ENCODE measurements at places on chromosomes 1 and 21.

DNA sequence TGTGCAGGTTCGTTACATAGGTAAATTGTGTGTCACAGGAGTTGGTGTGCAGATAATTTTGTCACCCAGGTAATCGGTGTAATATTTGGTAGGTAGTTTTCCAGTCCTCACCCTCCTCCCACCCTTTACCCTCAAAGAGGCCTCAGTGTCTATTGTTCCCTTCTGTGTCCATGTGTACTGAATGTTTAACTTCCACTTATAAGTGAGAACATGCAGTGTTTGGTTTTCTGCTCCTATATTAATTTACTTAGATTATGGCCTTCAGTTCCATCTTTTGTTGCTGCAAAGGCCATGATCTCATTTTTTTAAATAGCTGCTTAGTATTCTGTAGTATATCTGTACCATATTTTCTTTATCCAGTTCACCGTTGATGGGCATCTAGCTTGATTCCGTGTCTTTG, 87.3 kb downstream of the RPS6KC1 start:
- no peak for DNase-seq

GRCh38 chr1:25039229-25039628, 109.2 kb upstream of the RUNX3 start:
- no peak for DNase-seq

DNA sequence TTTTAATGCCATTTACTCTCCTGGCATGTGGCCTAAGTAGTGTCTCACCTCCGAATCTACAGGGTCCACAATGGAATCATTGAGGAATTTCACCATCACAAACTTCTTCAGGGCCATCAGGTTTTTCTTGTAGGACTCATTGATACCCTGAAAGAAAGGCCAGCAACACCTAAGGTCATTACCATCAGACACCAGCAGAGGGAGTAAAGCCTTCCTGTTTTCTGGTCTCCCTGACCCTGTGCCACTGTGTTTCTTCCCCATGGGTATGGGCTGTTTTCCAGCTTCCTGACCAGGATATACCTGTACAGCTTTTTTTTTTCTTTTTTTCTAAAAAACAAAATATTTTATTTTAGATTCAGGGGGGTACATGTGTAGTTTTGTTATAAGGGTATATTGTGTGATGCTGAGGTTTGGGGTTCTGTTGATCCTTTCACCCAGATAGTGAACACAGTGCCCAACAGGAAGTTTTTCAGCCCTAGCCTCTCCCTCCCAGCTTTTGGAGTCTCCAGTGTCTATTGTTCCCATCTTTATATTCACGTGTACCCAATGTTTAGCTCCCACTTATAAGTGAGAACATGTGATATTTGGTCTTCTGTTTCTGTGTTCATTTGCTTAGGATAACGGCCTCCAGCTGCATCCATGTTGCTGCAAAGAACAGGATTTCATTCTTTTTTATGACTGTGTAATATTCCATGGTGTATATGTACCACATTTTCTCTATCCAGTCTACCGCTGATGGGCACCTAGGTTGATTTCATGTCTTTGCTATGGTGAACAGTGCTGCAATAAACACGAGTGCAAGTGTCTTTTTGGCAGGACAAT, 18.3 kb downstream of the PPT1 start:
- no peak for DNase-seq

DNA sequence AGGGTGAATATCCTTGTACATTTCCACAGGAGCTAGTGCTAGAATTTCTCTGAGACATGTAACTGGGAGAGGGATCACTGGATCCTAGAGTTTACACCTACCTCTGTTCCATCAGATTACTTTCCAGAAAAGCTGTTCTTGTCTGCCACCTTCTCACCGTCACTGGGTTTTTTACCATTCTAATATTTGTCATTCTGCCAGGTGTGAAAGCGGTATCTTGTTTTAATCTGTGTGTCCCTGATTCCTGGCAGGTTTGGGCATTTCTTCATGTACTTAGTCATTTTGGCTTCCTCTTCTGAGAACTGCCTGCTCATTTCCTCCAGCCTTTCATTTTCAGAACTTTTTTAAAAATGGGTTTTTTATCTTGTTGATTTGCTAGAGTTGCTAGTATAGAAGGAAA, 5.1 kb downstream of the PMF1 start:
- no peak for DNase-seq

DNA sequence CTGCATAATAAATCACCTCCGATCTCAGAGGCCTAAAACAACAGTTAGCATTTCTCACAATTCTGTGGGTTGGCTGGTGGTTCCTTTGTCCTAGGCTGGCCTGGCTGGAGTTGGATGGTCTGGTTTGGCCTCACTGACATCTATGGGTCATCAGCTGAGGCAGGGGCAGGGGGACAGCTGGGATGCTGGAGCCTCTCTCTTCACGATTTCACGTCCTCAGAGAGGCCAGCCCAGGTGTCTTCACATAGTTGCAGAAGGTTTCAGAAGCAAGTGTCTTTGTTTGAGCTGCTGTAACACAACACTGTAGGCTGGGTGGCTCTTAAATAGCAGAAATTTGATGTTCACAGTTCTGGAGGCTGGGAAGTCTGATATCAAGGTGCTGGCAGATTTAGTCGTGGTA, 155.5 kb upstream of the CACNA1E start:
- no peak for DNase-seq

DNA sequence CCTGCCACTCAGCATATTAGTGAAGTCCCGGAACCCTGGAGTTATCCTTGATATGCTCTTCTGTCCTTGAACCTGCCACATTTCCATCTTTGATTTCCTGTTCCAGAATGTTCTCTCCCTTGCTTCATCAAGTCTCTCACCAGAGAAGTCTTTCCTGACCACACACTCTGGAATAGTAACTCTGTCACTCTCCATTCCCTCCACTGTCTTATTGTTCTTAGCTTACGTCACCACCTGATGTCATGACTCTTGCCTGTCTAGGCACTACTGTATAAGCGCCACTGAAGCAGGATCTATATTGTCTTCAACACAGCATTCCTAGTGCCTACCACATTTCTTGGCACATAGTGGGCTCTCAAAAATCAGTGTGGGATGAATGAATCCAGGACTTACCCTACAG, 65.4 kb upstream of the SMYD2 start:
- no peak for DNase-seq

GRCh38 chr1:233406994-233407631, 79.6 kb downstream of the MAP3K21 start:
- no peak for DNase-seq

DNA sequence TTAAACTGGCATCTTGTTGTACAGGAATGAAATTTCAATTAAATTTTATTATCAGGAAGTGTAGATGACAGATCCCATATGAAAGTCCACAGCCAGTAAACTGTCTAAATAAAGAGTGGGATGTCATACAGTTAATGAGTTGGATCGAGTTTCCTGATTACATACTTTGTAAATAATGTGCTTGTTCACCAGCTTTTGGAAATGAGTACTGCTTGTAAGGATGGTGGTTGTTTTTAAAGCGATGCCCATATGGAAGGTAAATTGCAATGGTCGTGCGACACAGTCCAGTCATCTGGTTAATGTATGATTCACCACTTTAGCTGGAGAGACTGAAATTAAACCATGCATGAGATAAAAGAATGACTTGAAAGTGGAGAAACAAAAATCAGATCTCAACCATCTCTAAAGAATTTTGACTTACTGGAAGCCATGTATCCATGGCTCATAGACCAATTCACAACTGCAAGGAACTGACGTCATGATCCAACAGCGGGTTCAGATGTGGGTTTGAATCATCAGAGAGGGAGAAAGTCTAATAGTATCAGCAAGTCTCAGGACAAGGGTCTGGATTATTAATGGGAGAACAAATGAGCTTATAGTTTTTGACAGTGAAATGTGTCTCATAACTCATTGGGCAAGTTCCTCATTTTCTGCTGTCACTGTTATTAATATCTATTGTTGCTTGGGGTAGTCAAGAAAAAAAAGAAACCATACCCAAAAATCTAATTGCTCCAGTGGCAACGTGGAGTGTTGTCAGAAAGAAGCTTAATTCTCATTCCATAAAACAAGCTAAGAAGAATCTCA, 49.0 kb downstream of the MAP10 start:
- no peak for DNase-seq

- no peak for DNase-seq
Observed at GRCh38 chr1:5949085-5949760, 43.0 kb downstream of the NPHP4 start.
